Left kidney (tissue), 8 donors: ENCODE measurements at places on chromosomes 12 and 14. TPM values are rescaled to one million over a fixed set of nuclear protein-coding genes. Genes with fewer than 3 reads are reported as not detected.

Gene NFATC4
- polyA plus RNA-seq, result 70.3 TPM

GRCh38 chr12:75848961-75849360 is 182.6 kb downstream of the PHLDA1 start:
- no peak for DNase-seq

- DNase-seq, result no peak
These were observed 3.2 kb upstream of the VSIG10 start for GRCh38 chr12:118107011-118107410.

Gene TTC9
- polyA plus RNA-seq, result 2.8 TPM

DNA sequence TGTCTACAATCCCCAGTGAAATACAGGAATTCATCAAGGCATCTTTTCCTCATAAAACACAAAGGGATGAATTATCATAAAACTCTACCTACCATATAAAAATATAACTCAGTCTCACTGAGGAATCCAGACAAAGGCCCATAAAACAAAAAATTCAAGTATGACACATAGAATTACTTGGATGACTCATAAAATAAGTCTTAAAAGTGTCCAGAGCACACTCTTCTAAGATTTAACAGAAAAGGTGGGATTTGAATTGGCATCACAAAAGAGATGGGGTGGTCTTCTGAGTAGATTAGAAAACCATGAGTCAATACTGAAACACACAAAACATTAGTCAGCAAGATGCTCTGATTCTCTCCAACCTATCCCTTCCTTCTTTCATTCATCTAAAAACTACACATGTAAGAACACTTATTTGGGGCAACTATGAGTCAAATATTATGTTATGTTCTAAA is 202.7 kb upstream of the GARIN6 start:
- no peak for DNase-seq

DNA sequence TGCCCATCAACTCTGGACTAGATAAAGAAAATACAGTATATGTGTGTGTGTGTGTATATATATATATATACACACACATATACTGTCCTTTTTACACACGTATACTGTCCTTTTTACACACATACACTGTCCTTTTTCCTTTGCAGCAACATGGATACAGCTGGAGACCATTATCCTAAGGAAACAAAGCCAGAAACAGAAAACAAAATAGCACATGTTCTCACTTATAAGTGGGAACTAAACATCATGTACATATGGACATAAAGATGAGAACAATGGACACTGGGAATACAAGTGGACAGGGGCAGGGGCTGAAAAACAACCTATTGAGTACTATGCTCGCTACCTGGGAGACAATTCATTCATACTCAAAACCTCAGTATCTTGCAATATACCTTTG is 23.7 kb downstream of the VDR start:
- no peak for DNase-seq

- DNase-seq, result peak; percentile 17
These were observed 70.8 kb downstream of the SRGAP1 start for GRCh38 chr12:63915105-63915800.

DNA sequence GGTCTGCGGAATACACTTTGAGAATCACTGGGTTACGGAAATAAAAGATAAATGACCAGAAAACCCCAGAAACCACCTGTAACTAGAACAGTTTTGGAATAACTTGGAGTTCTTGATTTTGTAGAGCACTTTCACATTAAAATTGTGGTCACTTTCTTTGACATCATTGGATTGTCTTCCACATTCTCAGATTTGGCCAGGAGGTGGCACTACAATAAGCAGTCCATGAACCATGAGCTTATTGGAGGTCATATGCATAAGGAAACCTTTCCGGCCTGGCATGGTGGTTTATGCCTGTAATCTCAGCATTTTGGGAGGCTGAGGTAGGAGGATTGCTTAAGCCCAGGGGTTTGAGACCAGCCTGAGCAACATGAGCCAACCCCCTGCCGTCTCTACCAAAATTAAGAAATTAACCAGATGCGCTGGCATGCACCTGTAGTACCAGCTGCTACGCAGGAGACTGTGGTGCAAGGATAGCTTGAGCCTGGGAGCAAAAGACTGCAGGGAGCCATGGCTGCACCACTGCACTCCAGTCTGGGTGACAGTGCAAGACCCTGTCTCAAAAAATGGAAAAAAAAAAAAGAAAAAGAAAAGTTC is 107.7 kb upstream of the CAND1 start:
- peak; percentile 2 for DNase-seq

Gene SLC6A13
- 48.9 TPM for polyA plus RNA-seq

DNA sequence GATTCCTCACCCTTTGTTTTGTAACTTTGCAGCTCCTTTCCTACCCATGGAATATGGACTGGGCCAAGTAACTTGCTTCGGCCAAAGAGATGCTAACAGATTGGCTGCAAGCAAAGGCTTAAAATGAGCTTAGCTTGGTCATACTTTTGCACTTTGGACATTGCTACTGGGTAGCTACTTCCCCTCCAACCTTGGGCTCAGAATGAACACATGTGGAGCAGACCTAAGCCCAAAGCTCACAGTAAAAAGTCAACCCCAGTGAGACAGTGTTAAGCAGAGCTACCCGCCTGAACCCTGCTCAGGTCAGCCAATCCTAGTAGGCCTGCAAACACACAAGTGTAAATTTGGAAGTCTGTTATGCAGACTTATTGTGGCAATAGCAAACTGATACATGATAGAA is 14.6 kb downstream of the KICS2 start:
- no peak for DNase-seq

Gene INHBC
- polyA plus RNA-seq, result 0.27 TPM

GRCh38 chr12:75444429-75445136 is 36.0 kb upstream of the GLIPR1 start:
- DNase-seq, result no peak

GRCh38 chr14:68426661-68427549 is 366.0 kb downstream of the ZFP36L1 start:
- DNase-seq, result no peak

Gene HRK
- polyA plus RNA-seq, result 0.90 TPM

Gene TMTC2
- 46.4 TPM for polyA plus RNA-seq

Gene BATF
- polyA plus RNA-seq, result not detected

DNA sequence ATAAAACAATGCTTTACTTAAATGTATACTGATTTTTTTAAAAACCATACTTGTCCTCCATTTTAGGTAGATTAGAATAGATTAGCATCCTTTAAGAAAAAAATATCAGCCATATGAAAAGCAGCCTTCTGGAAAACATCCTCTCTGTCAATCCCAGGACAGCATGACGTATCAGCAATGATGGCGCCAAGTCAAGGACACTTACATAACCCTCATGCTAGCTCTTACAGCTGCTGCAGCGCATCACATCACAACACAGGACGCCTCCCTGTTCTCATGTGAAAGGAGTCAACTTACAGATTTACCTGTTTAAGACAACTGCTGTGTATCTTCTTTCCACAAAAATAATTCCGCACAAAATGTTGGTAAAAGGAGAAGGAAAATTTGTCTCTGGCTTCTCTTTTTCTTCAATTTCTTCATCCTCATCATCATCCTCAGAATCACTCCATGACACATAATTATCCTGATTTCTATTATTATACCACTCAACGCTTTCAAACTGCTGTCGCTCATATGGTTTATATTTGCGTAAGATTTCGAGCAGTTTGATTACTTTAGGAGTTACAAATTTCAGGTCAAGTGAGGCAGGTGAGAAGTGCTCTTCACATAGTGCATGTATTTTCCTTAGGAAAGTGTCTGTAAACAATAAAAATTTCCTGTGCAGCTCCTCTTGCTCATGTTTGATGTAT is 33.3 kb downstream of the DICER1 start:
- DNase-seq, result no peak

DNA sequence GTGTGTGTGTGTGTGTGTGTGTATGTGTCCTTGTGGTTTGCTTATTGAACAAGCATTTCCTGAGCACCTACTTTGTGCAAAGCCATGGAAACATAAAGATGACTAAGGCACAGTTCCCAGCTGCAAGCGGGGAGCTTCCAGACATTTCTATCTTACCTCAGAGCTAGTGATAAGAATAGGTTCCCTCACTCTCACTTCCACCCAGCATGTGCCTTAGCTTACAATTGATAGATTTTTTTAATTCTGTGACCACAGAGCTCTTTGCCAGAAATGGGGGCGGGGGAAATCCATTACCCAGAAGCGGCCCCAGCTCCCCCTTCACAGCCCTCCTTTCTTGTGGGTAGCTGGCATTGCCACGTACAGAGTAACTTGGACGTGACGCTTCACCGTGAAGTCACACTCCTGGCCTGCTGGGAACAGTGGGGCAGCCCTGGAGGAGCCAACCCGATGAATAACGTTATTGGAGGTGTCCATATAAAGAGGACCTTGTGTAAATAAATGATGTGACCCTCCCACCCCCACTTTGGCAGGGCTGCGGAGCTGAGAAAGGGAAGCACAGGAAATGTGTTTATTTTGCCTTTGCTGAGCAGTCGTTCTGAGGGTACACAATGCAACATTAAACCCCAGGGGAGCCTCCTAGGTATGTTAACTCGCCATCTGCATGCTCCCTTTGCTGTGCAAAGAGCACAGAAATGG is 238.9 kb downstream of the CHST11 start:
- no peak for DNase-seq

Gene TBK1
- polyA plus RNA-seq, result 29.1 TPM

Gene TAS2R46
- polyA plus RNA-seq, result not detected

DNA sequence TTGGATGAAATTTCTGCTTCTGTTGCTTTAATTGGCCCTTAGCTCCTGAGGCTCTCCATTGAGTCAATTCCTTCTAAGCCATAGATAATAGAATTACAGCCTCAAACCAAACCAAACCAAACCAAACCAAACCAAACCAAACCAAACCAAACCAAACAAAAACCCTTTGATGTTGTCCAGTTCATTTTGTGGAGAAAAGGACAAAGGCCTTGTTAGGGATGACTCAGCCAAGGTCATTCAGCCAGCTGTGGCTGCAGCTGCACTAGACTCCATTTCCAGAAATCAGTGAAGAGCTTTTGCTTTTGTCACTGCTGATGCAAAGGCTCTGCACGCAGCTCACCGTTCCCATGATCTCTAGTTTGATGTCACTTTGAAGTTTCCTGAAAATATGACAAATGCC is 82.2 kb upstream of the RMST start:
- no peak for DNase-seq

DNA sequence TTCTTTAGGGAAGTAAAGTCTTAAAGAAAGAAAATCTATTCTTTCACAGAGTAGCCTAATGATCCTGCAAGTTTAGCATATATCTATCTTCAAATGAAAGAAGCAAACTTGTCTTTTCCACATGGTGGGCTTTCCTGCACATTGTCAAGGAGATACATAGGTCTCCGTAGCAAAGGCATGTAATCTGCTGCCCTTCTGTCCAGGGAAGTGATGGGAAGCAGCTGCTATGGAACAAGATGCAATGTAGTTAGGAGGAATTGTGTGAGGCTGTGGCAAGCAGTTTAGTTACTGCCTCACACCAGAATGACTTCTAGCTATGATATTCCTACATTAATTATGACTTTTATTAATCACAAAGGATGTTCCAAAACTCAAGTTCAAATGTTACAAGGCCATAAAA is 174.4 kb downstream of the PDZRN4 start:
- DNase-seq, result peak; percentile 30

GRCh38 chr12:117182866-117183265 is 7.4 kb downstream of the FBXO21 start:
- DNase-seq, result no peak

DNA sequence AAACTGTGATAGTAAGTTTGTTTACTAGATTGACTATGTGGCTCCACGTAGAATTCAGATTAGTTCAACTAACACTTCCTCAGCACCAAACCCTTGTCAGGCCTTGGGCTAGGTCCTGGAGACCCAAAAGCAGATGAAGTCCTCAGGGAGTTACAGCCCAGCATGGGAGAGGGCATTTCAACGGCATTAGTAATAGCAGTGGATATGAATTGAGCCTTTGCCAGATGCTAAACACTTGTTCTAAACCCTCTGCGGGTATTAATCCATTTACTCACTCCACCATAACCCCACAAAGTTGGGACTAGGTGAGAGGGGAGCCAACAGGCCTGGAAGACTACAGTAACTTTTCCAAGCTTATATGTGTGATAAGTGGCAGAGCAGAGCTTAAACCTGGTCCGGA is 714.6 kb downstream of the DIO2 start:
- DNase-seq, result no peak

Gene ZDHHC22
- polyA plus RNA-seq, result 0.57 TPM

DNA sequence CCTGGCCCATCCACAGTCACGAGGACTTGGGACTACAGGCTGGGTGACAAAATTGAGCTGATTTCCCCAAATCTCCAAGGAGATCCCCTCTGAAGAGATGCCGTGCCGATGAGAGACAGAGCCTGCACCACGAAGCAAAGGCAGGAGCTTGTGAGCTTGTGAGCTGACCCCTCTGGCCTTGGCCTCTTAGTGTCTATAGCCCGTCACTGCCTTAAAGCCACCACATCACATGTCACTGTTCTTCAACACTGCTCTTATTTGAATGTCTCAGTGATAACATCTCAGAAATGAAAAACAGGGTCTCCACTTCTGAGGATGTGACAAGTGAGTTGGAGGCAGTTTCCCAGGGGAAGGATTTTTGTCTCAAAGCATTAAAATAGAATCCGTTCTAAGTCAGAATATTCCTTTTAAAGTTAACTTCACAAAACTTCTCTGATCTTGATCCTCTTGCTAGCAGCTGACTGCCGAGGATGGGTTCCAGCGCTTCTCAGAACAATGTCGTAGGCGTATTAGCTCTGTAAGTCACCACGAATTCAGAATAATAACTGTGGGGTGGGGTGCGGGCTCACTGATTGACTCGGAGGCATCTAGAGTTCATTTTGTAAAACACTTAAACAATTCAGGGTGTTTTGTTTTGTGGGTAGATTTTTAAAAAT is 37.5 kb downstream of the CHST11 start:
- no peak for DNase-seq

Gene KLHDC1
- 7.5 TPM for polyA plus RNA-seq

GRCh38 chr12:24979329-24979728 is 30.4 kb upstream of the BCAT1 start:
- no peak for DNase-seq

- no peak for DNase-seq
These were observed 82.2 kb downstream of the CCDC88C start for GRCh38 chr14:91335191-91336092.

GRCh38 chr14:28676479-28676878 is 90.1 kb upstream of the FOXG1 start:
- no peak for DNase-seq

Gene HOXC12
- polyA plus RNA-seq, result not detected

Gene FAM90A1
- 3.8 TPM for polyA plus RNA-seq

DNA sequence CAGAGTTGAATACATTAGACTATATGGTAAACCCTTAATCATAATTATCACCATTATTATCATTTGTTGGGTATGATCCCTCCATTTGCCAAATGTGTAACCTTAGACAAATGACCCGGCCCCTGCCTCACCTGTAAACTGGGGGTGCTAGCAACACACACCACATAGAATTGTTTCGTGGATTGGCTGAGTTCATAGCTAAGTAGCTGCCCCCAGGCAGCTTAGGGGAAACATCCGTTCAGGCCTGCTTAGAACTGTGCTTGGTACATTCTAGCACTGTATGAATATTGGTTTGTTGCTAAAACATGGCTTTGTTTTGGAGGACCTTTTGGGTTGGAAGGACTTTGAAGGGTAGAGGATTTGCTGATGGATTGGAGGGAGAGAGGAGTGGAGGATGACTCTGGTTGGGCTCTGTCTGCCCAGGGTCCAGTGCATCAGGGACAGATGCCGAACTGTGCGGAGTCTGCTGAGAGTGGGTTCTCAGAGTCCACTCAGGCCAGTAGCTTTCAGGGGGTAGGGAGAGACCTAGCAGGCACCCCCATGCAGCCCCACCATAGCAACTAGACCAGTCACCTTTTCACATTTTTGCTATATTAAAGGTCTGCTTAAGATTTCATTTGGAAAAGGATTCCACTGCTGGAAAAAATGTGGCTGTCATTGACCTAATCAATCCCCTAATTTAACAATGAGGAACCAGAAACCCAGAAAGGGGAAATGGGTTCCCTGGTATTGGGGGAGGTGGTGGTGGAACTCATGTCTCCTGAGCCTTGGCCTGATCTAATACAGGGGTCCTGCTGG is 2.2 kb downstream of the RIN3 start:
- no peak for DNase-seq

Gene ATL1
- 8.4 TPM for polyA plus RNA-seq
